CD4-positive, alpha-beta T cell treated with Interleukin-6 for 4 hours (primary cell): ENCODE measurements at places on chromosomes 1 and 21.

DNA sequence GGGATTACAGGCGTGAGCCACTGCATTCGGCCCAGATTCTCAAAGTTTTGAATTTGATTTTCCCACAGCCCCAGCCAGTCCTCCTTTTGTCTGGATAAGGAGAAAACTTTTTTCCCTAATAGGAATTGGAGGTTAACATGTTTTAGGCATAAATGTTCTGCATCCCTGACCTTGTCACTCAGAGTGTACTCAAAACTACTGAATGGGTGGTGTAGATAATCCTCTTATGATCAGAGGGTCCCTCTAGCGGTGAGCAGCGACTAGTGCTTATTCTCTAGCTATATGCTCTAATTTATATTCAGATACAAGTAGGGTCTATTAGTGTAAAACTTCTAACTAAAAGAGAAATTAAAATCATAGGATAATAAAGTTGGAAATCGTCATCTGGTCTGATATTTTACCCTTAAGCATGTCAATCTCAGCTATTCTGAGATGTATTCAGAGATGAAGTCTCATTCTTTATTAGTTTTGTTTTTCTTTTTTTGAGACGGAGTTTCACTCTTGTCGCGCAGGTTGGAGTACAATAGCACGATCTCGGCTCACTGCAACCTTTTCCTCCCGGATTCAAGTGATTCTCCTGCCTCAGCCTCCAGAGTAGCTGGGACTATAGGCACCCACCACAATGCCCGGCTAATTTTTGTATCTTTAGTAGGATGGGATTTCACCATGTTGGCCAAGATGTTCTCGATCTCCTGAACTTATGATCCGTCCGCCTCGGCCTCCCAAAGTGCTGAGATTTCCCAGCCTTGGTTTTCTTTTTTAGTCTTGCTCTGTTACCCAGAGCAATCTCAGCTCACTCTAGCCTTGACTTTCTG, 2.7 kb upstream of the PSMD4 start:
- DNase-seq: peak; percentile 75

DNA sequence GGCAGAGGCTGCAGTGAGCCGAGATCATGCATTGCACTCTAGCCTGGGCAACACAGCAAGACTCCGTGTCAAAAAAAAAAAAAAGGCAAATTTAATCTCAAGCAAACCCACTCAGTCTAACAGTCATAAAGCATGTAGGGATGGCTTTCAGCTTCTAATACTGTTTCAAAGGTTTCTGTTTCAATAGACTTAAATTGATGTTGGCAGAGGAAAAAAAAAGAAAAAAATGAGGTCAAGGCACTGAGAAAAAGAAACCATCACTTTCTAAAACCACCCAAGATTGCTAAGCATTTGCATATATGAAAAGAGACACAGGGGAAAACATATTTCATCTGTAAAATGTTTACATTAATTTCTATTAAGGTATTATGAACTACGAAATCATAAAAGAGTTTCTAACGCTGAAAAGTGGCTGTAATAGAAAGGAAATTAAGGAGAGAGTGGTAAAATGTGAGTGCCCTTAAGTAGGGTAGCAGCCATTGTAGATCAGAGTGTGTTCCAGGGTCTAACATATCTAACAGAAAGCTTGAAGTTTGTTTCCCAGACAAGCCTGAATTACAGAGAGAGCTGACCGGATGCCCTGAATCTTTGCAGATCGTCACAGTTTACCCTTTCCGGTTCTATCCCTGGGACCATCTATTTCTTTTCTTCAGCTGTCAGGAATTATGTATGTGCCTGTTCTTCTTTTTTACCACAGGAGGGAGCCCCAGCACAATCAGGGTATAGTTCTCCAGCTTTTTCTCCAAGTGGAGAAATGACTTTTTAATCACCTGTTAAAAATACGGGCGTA, 70.0 kb downstream of the PLD5 start:
- DNase-seq: no peak

DNA sequence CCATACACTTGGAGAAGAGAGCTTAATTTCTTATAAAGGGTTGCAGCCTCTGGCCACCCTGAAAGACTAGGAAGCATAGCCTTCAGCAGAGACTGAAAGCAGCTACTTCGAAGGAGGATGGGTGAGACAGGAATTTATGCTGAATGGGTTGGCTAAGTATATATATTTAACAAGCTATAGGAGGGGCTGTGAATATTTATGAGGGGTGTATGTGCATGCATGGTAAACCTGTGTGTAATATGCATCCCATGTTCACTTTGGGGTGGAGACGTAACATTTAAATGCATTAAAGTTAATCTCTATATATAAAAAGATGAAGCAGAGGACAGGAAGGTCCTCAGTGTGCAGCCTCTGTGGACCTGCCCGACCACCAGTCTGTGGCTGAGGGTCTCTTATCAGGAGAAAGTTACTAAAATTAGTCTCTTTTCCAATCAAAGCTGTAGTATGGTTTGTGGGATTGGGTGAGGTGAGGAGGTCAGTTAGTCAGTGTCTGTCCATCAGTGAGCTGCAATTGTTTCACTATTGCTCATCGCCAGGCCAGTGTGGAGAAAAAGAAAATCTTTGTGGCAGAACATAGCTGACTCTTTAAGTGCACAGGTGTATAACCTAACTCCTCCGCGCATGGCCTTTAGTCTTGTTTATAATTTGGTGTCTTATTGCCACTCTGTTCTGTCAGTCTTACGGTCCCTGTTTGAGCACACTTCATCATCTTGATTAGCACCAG, 35.4 kb upstream of the DSCAM start:
- DNase-seq: no peak

GRCh38 chr1:66237722-66238479, 296.1 kb upstream of the SGIP1 start:
- no peak for DNase-seq

- DNase-seq: no peak
These were observed 31.7 kb upstream of the TADA1 start for GRCh38 chr1:166907763-166908162.
